ENCODE measurements at places on chromosomes 7 and 10.
A peak's percentile ranks its signal among the peaks of the same experiment; 100 is the strongest.

DNA sequence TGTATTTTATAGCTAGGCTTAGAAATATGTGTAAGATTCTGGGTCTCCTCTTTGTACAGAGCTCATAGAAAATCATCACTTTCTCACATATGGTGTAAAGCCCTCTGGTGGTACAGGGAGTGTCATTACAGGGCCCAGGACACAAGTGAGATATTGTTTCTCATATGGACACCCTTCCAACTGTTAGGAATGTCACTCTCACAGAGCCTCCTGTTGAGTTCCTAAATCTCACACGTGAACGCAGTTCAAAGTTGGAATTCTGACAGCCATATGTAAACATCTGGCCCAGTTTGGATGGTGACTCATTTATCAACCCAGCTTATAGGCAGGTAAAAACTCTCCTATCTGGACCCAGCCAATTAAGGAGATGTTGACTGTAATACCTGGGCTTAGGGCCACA is 35.4 kb upstream of the ZNF107 start:
- no peak overlapping the region for H3K4me3 ChIP-seq
- no peaks in the 10 kb centered on the region for H3K4me1 ChIP-seq
- H3K27me3 ChIP-seq: no peaks in the 10 kb centered on the region
- H3K36me3 ChIP-seq: no peaks in the 10 kb centered on the region
- peak; percentile 7 for DNase-seq

DNA sequence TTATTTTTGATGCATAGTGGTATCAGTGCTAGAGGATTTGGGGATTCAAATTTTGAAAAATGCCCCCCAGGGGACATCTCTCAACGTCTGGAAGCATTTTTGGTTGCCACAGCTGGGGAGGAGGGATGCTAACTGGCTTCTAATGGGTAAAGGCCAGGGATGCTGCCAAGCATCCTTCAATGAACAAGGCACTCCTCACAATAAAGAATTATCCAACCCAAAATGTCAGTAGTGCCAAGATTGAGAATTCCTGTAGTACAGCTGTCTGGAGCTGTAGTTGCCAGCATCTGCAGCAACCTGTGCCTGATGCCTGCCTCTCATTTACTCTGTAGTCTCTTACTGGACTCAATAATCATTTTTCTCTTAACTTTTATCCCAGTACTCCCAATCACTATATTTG is 53.5 kb downstream of the SEPTIN7 start:
- DNase-seq: no peak
- peaks cover 24% of the 10 kb centered on the region for H3K36me3 ChIP-seq
- H3K4me1 ChIP-seq: peaks cover 59% of the 10 kb centered on the region

DNA sequence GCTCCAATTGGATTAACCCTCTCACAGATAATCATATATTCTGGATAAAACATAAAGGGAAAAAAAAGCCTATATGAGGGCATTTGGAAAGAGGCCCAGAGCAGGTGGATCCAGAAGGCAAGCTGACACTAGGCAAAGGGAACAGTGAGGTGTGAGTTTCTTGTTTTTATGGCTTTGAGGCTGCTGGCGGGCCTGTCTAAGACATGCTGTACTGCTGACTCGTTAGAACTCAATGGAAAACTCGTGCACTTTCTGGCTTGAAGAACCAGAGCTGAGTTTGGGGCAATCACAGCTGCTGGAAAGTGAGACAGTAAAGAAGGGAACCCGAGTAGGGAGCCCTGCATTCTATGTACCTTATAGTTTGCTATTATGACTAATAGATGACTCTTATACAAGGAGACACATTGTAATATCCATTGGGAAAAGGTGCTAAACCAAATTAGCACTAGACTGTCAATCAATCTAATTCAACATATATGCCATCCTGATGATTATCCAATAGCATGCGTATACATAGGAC is 637.1 kb downstream of the GATA3 start:
- no peak overlapping the region for H3K4me3 ChIP-seq
- no peaks in the 10 kb centered on the region for H3K27me3 ChIP-seq
- H3K36me3 ChIP-seq: no peaks in the 10 kb centered on the region
- no peaks in the 10 kb centered on the region for H3K4me1 ChIP-seq
- DNase-seq: no peak

GRCh38 chr10:127910464-127910770 is 3.5 kb downstream of the PTPRE start:
- H3K27me3 ChIP-seq: peaks cover 1% of the 10 kb centered on the region
- no peak overlapping the region for H3K4me3 ChIP-seq
- no peaks in the 10 kb centered on the region for H3K4me1 ChIP-seq
- no peak for DNase-seq
- H3K36me3 ChIP-seq: no peaks in the 10 kb centered on the region
- H3K27ac ChIP-seq: no peak overlapping the region

DNA sequence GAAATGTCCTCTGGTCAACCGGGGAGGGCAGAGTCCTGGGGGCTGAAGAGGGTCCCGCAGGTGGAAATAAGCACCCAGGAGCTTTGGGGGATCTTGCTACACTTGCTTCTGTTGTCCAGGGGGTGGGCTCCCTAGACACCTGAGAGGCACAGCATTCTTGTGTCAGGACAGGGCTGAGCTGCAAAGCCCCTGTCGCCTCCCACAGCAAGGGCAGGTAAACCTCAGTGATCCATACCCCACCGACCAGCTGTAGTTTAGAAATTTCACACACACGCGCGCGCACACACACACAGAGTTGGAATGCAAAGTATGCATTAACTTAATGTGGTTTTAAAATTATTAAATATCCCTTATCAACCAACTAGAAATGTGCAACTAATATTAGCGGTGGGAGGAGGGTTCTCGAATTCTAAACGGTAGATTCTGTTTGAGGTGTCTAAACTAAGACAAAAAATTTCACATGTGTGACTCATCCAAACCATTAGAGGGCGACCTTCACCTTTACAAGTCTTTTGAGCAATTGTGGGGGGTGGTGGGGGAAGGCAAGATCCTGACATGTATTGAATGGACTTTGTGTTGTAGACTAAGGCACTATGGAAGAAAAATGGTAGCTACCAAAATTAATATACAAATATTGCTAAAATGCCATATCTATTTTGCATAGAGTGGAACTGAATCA is 34.3 kb upstream of the PTF1A start:
- H3K27ac ChIP-seq: no peak overlapping the region
- H3K4me3 ChIP-seq: no peak overlapping the region
- H3K4me1 ChIP-seq: peaks cover 16% of the 10 kb centered on the region
- DNase-seq: peak; percentile 10
- no peaks in the 10 kb centered on the region for H3K36me3 ChIP-seq

- DNase-seq: no peak
- peaks cover 15% of the 10 kb centered on the region for H3K4me1 ChIP-seq
- no peaks in the 10 kb centered on the region for H3K36me3 ChIP-seq
- no peak overlapping the region for H3K27ac ChIP-seq
- H3K4me3 ChIP-seq: no peak overlapping the region
- H3K27me3 ChIP-seq: no peaks in the 10 kb centered on the region
These were observed 188.8 kb downstream of the PARD3 start for GRCh38 chr10:34626158-34626880.

DNA sequence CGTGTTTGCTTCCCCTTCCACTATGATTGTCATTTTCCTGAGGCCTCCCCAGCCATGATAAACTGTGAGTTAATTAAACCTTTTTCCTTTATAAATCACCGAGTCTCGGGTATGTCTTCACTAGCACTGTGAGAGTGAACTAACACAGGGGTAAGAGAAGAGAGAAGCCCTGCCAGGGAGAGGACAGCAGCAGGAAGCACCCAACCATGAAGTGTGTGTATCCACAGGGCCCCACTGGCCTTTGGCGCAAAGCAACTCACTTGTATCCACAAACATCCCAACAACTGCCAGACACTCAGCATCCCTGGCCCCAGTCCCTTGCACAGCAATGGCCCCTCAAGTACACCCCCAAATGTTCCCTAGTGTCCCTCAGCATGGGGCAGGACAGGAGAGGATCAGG is 115.1 kb downstream of the MAD1L1 start:
- no peak overlapping the region for H3K4me3 ChIP-seq
- DNase-seq: no peak
- peaks cover 8% of the 10 kb centered on the region for H3K36me3 ChIP-seq
- H3K4me1 ChIP-seq: peaks cover 30% of the 10 kb centered on the region
- H3K27ac ChIP-seq: no peak overlapping the region

GRCh38 chr7:137626469-137627067 is 220.2 kb downstream of the DGKI start:
- no peaks in the 10 kb centered on the region for H3K27me3 ChIP-seq
- H3K4me1 ChIP-seq: no peaks in the 10 kb centered on the region
- H3K27ac ChIP-seq: no peak overlapping the region
- H3K36me3 ChIP-seq: no peaks in the 10 kb centered on the region

GRCh38 chr10:1650542-1651269 is 86.6 kb downstream of the ADARB2 start:
- H3K36me3 ChIP-seq: no peaks in the 10 kb centered on the region
- H3K27me3 ChIP-seq: peaks cover 2% of the 10 kb centered on the region
- H3K4me3 ChIP-seq: no peak overlapping the region
- DNase-seq: no peak

GRCh38 chr7:22445140-22445743 is 54.7 kb downstream of the STEAP1B start:
- no peaks in the 10 kb centered on the region for H3K27me3 ChIP-seq
- H3K36me3 ChIP-seq: peaks cover 27% of the 10 kb centered on the region
- no peak overlapping the region for H3K4me3 ChIP-seq
- no peak for DNase-seq

DNA sequence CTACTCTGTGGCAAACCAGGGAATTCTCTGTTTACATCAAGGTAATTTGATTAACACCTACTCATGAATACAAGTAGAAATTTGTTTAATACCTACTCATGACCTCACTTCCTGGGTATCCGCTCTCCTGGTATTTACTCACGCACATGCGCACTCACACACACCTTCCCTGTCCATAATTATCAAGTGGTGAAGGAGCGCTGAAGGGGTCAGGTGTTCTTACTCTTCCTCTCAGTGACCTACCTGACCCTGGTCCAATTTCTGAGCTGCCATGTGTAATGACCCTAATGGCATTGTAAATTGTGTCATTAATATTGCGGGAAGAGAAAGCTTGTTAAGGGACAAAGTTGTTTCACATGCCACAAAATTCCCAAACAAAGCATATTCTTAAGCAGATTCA is 41.3 kb upstream of the TRIL start:
- no peak overlapping the region for H3K27ac ChIP-seq
- no peaks in the 10 kb centered on the region for H3K36me3 ChIP-seq
- no peaks in the 10 kb centered on the region for H3K4me1 ChIP-seq
- no peak overlapping the region for H3K4me3 ChIP-seq
- H3K27me3 ChIP-seq: peaks cover 11% of the 10 kb centered on the region
- no peak for DNase-seq

- H3K27me3 ChIP-seq: no peaks in the 10 kb centered on the region
- no peaks in the 10 kb centered on the region for H3K4me1 ChIP-seq
- H3K4me3 ChIP-seq: no peak overlapping the region
- H3K36me3 ChIP-seq: no peaks in the 10 kb centered on the region
- H3K27ac ChIP-seq: no peak overlapping the region
These were observed 160.7 kb downstream of the NXPH1 start for GRCh38 chr7:8594115-8594514.

DNA sequence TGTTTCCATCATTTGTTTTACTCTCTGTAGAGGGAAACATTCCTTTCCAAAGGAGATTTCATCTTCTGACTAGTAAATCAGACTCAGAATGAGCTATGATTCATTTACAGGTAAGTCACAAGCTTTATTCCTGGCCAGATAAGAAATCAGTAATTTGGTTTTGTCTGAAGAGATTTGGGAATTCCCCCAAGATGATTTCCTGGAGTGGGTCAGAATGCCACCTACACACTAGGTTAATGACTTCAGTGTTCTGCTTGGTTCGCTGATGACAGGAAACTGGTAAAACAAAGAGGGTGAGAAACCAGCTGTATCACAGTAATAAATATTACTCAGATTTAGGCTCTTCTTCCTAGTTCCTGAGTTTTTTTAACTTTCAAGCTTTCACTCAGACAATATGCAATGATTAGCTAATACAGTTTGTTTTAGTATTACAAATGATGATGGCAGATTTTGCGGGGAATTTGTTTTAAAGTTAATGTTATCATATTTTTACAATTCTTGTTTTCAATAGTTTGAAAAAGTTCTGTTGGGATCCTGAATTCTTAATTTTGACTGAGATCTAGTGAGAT is 8.3 kb upstream of the ASZ1 start:
- no peaks in the 10 kb centered on the region for H3K4me1 ChIP-seq
- peaks cover 2% of the 10 kb centered on the region for H3K27me3 ChIP-seq
- H3K36me3 ChIP-seq: no peaks in the 10 kb centered on the region
- DNase-seq: no peak
- H3K4me3 ChIP-seq: no peak overlapping the region
- no peak overlapping the region for H3K27ac ChIP-seq

DNA sequence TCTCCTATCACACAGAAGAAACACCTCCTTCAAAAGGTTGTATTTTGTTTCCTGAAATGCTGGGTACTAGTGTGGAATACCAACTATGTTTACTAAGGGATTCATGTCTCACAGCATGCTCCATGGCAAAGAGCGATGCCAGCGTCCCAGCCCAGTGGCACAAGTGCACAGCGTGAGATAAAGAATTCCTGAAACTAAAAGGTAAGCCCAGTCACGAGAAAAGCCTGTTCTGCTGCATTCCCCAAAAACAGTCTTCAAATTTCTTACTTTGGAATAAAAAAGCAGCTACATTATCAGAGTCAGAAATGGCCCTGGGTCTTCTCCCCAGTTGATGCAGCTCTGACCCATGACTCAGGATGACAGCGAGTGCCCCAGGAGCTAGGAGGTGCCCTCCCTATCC is 53.1 kb upstream of the DDC start:
- no peak overlapping the region for H3K27ac ChIP-seq
- H3K27me3 ChIP-seq: peaks cover 2% of the 10 kb centered on the region
- no peaks in the 10 kb centered on the region for H3K36me3 ChIP-seq
- no peaks in the 10 kb centered on the region for H3K4me1 ChIP-seq

- no peak overlapping the region for H3K27ac ChIP-seq
- H3K4me3 ChIP-seq: no peak overlapping the region
- H3K36me3 ChIP-seq: no peaks in the 10 kb centered on the region
- peaks cover 30% of the 10 kb centered on the region for H3K27me3 ChIP-seq
These were observed 73.3 kb upstream of the NANOS1 start for GRCh38 chr10:118955951-118956801.

DNA sequence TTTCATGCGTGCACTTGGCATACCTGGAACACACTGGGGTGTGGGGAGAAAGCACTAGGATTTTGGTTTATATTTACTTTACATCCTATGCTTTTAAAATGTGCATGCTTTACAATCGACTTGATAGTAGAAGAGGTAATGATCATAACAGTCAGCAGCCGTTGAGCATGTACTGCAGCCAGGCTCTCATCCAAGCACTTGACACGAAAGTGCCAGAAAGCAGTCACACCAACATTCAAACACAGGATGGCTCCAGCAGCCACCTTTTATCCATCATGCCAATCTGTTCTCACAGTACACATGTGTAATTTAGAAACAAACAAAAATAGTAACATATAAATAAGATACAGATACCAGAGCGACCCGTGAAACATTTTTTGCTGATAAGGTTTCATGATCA is 1.2 kb upstream of the FAM241B start:
- H3K4me3 ChIP-seq: no peak overlapping the region
- no peaks in the 10 kb centered on the region for H3K4me1 ChIP-seq
- H3K36me3 ChIP-seq: no peaks in the 10 kb centered on the region
- H3K27ac ChIP-seq: no peak overlapping the region
- peaks cover 23% of the 10 kb centered on the region for H3K27me3 ChIP-seq

GRCh38 chr10:120735773-120736371 is 115.3 kb upstream of the WDR11 start:
- H3K4me1 ChIP-seq: peaks cover 14% of the 10 kb centered on the region
- no peaks in the 10 kb centered on the region for H3K36me3 ChIP-seq
- peak; percentile 30 for DNase-seq
- H3K4me3 ChIP-seq: no peak overlapping the region
- no peak overlapping the region for H3K27ac ChIP-seq
